Ascending aorta (tissue), 2 donors: ENCODE measurements at places on chromosomes 2 and 18.

- no peak for DNase-seq
Observed at GRCh38 chr2:231323316-231323715, 72.2 kb upstream of the B3GNT7 start.

DNA sequence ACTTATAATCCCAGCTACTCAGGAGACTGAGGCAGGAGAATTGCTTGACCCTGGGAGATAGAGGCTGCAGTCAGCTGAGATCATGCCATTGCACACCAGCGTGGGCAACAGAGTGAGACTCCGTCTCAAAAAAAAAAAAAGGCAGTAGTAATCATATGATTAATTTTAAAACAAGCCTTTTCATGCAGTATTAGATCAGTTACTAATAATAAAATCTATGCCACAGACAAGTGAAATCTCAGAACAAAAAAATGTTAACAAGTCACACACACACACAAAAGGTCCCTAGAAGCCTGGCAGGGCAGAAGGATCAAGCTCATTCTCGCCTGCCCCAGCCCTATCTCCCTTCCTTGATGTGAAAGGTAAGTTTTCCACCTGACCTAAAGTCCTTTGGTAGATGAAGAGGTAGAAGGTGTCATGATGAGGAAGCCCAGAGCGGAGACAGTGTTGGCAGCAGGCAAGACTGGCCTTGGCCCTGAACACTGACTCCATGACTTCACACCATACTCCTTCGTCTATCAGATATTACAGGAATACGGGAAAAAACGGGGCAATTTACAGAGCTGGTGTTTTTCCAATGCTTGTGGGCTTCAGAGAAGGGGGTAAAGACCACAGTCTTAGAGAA, 10.6 kb downstream of the KDSR start:
- no peak for DNase-seq

- DNase-seq, result no peak
Observed at GRCh38 chr2:172806493-172806892, 70.8 kb downstream of the RAPGEF4 start.

GRCh38 chr18:79380816-79381806, 14.6 kb upstream of the NFATC1 start:
- DNase-seq, result peak; percentile 84

GRCh38 chr2:232024457-232024856, 62.9 kb downstream of the DIS3L2 start:
- DNase-seq, result no peak
